Coronary artery (tissue), 2 donors: ENCODE measurements at places on chromosomes 2 and 18.
A peak's percentile ranks its signal among the peaks of the same experiment; 100 is the strongest.

DNA sequence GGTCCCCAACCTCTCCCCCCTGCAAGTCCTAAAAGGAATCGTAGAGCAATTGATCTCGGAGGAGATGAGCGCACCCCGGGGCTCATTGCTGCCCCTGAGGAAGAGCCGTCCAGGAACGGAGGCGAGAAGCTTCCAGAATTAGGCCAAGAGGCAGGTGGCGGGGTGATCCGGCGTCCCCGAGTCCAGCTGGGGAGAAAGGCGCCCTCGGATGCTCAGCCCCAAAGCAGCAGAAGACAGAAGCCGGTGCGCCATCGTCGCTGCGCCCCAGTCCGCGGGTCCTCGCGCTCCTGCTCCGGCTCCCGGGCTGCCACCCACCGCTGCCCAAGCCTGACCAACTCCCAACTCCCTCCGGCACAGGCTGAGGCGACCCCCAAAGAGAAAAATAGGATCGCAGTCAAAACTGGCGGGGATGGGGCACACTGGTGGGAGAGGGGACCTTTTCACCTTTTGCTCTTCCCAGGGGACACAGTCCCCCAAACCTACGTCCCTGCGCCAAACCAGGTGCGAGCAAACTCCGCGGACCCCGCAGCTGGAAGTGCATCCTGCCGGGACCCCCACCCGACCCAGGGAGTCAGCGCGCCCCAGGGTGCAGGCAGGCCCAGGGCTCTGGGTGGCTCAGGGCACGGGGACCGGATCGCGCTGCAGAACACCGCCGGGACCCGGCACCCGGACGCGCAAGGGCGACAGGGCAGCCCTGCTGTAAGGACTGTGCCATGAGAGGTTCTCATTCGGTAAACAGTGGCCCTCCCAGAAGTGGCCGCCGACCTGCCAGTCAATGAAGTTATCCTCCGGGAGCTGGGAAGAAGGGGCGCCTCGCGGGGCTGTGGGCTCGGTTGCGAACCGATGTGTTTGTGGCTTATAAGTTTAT is 8.4 kb upstream of the MEIS1 start:
- no peak for DNase-seq

- no peak for DNase-seq
These were observed 16.8 kb upstream of the TMEM131 start for GRCh38 chr2:98012561-98012991.

GRCh38 chr18:9482790-9483189 is 7.5 kb downstream of the RALBP1 start:
- no peak for DNase-seq

- DNase-seq = no peak
These were observed 124.2 kb downstream of the CLIP4 start for GRCh38 chr2:29239209-29239960.

DNA sequence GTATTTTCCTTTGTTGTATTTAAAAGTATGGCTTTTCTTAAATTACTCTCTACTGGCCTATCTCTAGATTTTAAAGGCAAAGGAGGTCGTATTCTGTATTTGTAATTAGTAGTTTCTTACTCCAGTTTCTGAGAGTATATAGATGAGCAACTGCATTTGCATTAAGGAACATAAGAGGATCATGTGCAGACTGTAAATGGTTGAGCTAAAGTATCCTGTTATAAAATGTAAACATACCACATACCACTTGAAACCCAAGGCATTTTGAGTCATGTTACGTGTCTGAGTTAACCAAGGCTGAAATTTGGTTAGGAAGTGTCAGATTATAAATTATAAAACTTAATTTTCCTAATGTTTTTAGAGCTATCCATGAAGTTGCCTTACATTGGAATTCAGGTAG is 76.3 kb downstream of the GPD2 start:
- DNase-seq = no peak

GRCh38 chr18:74478880-74479279 is 17.3 kb upstream of the CNDP2 start:
- DNase-seq = no peak

- no peak for DNase-seq
These were observed 273.6 kb downstream of the CCDC74A start for GRCh38 chr2:131801210-131801744.

GRCh38 chr2:18800240-18800971 is 211.0 kb upstream of the NT5C1B start:
- no peak for DNase-seq

GRCh38 chr2:205138735-205139134 is 543.6 kb upstream of the NRP2 start:
- no peak for DNase-seq

DNA sequence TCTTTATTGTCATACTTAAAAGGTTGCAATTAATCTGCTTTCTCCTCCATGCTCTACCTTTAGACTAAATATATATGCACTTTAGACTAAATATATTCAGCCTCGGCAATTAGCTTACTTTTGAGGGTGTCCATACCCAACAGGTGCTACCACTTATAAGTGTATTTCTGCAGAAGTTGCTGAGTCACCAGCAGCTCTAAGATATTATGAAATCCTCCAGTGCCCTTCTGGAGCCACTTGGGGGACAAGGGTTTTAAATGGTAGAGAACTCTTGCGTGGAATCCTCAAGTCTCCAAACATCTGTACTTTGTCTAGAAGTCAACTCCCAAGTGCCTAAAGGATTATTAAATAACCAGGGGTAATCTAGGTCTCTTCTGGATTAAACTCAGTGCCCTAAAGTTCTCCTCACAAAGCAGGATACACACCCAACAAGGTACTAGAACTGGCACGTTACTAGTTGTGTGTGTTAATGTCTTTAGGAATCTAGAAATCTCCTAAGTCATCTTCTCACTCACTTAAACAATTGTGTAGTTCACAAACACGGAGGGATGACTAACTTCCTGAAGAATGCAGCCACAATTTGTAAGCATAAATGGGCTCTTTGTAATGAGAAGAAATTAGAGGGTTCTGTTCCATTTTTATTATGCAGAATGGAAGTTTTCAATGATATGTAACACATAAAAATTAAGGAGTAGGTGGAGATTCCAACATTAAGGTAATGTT is 159.7 kb downstream of the CD226 start:
- DNase-seq = no peak

GRCh38 chr2:195122653-195123052 is 534.4 kb upstream of the SLC39A10 start:
- no peak for DNase-seq

- DNase-seq = peak; percentile 24
These were observed 27.9 kb upstream of the CREG2 start for GRCh38 chr2:101415220-101415619.

DNA sequence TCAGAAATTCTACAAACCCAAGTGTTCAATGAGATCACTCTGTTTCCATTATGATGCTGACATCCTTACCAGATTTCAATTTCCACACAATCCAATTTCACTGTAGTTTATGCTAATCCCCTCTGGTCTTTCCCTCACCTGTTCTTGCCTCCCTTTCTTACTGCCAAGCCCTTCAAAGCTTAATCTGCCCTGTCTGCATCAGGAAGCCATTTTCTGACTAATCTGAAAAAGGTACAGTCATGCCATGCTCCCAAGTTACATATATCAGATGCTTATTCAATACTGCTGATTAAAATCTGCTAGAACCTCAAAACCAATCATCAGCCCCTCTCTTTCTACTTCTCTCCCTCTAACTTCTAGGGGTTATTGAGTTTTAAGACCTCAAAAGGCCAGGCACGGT is 8.9 kb downstream of the KRTCAP3 start:
- DNase-seq = no peak

DNA sequence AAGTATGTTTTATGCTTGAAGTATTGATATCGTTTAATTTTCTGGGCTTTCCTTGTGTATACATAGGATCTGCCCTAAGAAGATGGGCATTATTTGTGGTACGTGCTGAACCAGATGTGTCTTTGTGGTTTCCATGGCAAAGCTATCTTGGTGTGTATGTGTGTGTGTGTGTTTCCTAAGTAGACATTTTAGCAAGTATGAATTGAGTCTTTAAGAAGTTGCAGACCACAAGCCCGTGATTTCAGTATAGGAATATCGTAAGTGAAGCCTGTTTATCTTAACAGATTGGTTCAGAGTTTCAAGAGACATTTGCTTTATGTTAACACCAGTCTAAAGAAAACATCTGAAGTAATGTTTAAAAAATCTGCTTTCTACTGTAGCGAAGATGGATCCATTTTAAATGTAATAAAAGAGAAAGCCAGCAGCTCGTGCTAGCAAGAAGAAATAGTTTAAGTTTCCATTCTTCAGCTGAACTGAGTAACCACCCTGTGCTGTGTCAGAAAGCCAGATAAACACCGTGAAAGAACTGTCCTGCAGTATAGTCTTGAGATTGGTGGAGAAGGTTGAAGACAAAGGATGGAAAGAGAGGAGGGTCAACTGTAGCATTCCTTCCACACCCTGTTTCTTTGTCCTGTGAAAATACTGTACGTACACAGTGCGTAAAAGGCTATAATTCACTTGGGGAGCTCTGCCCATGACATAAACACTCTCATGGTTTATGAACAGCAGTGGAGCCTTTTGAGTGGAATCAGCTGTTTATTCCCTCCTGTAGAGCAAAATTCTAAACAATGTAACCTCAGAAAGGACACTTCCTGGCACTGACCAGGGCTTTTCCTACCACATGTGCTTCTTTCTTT is 91.9 kb upstream of the FOSL2 start:
- no peak for DNase-seq

GRCh38 chr18:31648458-31648857 is 35.9 kb downstream of the B4GALT6 start:
- no peak for DNase-seq

DNA sequence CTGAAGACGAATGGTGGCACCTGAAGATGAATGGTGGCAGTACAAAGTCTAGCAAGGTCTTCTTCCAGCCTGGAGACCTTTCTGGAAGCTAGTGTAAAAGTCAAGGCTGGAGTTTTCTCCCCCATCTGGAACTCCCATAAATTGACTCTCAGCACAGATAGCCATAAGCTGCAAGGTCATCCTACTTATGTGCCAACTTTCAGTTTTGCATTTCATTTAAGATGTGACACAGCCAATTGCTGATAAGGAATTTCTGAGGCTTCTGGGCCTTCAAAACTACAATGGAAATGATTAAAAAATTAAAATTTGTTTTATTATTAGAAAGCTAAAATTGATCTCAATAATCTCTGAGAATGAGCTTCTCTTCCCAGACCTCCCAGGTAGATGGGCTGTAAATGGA is 10.2 kb downstream of the XDH start:
- no peak for DNase-seq
